ENCODE measurements at places on chromosomes 11 and 22. TPM values are rescaled to one million over a fixed set of nuclear protein-coding genes. Genes with fewer than 3 reads are reported as not detected.

- no peak for DNase-seq
- no peaks in the 10 kb centered on the region for H3K27me3 ChIP-seq
- peak overlapping the region; percentile 94 for H3K27ac ChIP-seq
Observed at GRCh38 chr22:39153220-39153717, 789 bp upstream of the CBX7 start.

TPBGL gene
- not detected for total RNA-seq

POU2F3 gene
- total RNA-seq = not detected

DNA sequence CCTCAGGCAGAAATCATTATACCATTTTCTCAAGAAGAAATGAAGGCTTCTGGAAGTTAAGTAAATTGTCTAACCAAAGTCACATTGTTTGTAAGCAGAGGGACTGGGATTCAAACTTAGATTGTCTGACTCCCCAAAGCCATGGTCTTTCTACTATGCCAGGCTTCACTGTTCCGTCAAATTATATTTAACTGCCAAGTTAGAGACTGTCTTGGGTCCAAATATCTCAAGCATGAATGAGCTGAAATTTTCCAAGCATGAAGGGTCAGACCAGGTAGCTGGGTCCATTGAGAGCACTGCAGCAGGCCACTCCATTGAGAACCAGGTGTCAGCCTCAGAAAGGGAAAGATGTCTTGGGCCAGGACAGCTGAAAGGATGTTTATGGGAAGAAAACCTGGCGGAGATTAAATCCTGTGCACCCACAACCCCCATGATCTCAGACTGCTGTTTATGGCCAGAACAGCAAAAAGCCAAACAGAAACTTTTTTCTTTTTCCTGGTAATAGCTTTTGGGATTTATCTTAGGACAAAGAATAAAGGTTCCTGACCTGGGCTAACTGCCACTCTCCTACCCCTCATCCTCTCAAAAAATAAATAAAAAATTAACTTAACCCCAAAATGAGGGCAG is 612.3 kb downstream of the INSC start:
- no peak overlapping the region for H3K4me3 ChIP-seq
- no peaks in the 10 kb centered on the region for H3K27me3 ChIP-seq
- H3K27ac ChIP-seq = no peak overlapping the region
- no peaks in the 10 kb centered on the region for H3K36me3 ChIP-seq
- no peaks in the 10 kb centered on the region for H3K4me1 ChIP-seq
